ENCODE measurements at places on chromosomes 6 and 20.

GRCh38 chr6:99233219-99233618 is 116.3 kb downstream of the FAXC start:
- DNase-seq = no peak

- DNase-seq = no peak
Observed at GRCh38 chr6:18147160-18147559, 7.7 kb downstream of the TPMT start.

GRCh38 chr6:44258325-44258863 is 1.1 kb upstream of the SLC35B2 start:
- no peak for DNase-seq

DNA sequence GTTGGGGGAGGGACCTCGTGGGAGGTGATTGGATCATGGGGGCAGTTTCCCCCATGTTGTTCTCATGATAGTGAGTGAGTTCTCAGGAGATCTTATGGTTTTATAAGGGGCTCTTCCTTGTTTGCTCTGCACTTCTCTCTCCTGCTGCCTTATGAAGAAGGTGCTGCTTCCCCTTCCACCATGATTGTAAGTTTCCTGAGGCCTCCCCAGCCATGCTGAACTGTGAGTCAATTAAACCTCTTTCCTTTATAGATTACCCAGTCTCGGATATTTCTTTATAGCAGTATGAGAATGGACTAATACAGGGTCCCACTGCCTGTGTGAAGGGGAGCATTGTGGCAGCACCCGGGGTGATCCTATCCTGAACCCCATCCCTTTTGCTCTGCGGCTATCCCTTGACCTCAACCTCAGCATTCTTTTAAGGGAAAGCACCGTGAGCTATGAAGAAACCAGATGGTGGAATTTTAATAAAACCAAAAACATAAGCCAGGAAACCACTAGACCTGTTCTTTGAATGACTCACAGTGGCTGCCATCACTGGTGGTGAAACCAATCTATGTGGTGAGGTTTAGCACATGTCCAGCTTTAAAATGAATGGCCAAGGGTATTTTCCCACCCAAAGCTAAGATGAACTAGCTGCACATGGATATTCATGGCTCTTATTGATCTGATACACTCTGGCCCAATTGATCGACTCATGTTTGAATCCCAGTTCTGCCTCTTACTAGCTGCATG is 62.2 kb downstream of the ZDHHC14 start:
- DNase-seq = no peak

- peak; percentile 54 for DNase-seq
Observed at GRCh38 chr6:26421259-26422144, 18.8 kb upstream of the BTN3A3 start.

DNA sequence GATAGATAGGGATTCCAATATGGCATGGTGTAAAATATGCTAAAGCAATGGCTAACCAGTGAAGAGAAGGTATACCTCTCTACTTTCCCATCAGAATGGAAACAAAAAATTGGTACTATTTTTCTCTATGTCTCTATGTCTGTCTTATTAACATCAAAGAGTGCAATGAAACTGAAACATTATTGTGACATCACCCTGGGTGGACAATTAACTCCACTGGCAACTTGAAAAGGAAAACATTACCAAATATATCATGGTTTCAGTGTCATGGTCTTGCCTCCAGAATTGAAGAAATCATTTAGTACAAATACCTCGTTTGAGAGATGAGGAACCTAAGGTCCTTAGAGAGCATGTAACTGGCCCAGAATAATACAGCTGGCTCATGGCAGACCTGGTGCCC is 1132.5 kb upstream of the MAP3K7 start:
- DNase-seq = no peak

DNA sequence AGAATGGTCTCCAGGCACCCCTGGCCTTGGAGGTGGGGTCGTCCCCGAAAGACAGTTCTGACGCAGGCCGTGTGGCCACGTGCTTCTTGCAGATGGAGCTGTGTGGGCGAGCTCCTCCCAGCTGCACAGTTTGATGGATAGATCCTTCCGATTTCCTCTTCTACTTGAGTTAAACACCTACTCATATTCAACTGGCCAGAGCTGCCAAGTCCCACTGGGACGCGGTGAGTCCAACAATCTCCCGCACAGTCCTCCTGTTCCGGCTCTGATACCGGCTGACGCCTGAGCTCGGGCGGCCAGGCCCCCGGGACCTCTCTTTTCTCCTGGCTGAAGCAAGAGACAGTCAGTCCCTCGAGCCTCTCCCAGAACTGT is 57.9 kb upstream of the DACT2 start:
- no peak for DNase-seq

GRCh38 chr20:16777126-16777525 is 29.0 kb downstream of the OTOR start:
- DNase-seq = no peak

GRCh38 chr20:48691523-48691922 is 136.3 kb downstream of the PREX1 start:
- DNase-seq = no peak

DNA sequence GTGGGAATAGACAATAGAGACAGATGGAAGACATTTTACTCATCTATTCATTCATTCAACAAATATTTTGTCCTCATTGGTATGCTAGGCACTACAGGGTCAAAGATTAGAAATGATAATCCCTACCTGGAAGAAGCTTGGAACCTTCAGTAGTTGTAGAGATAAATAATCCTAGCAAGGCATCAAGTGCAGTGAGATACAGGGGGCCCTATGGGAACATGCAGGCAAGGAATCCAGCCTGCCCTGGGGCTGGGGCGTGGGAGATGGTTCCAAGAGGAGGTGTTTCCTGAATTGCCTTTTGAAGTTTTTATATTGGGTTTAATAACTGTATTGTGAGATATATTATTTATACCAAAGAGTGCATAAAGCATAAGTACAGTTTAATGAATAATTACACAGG is 64.5 kb downstream of the TRMT11 start:
- no peak for DNase-seq

GRCh38 chr20:32943490-32944052 is 60.7 kb downstream of the SUN5 start:
- DNase-seq = no peak

DNA sequence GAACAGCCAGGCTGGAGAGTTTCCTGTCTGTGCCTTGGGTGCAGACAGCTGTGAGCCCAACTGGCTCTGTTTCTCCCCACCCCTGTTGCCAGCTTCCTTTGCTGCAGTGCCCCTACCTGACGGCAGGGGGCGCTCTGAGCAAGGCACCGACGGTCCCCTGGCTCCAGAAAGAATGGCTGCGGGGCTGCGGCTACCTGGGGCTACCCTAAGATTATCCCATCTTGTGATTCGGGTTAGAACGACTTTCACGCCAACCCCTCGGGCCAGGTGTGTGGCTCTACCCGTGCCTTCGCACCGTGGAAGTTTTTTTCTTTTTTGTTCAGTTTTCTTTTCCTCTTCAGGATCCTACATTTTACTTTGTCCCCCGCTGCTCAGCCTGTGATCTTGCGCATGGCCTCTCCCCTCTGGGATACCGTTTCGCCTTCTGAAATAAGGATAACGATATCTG is 33.4 kb upstream of the AAR2 start:
- DNase-seq = no peak

- DNase-seq = peak; percentile 22
Observed at GRCh38 chr20:47576516-47577033, 74.9 kb downstream of the NCOA3 start.

- DNase-seq = no peak
Observed at GRCh38 chr6:137964876-137965275, 97.8 kb downstream of the TNFAIP3 start.

- DNase-seq = no peak
Observed at GRCh38 chr6:136015531-136015930, 164.0 kb downstream of the PDE7B start.

- DNase-seq = no peak
Observed at GRCh38 chr6:144768551-144769075, 483.5 kb downstream of the UTRN start.

- no peak for DNase-seq
Observed at GRCh38 chr6:95244751-95245150, 332.6 kb upstream of the MANEA start.

GRCh38 chr20:47762699-47763268 is 22.5 kb downstream of the SULF2 start:
- DNase-seq = no peak
